ENCODE measurements at places on chromosomes 13 and 19.
A peak's percentile ranks its signal among the peaks of the same experiment; 100 is the strongest.

GRCh38 chr13:26721251-26722121 is 39.1 kb downstream of the GPR12 start:
- no peaks in the 10 kb centered on the region for H3K36me3 ChIP-seq
- peak overlapping the region; percentile 62 for H3K27ac ChIP-seq
- peaks cover 4% of the 10 kb centered on the region for H3K27me3 ChIP-seq
- no peak for DNase-seq

GRCh38 chr13:87684850-87685742 is 13.9 kb downstream of the SLITRK5 start:
- H3K27me3 ChIP-seq = no peaks in the 10 kb centered on the region
- H3K27ac ChIP-seq = no peak overlapping the region
- no peaks in the 10 kb centered on the region for H3K36me3 ChIP-seq
- no peak for DNase-seq
- no peak overlapping the region for H3K4me3 ChIP-seq

DNA sequence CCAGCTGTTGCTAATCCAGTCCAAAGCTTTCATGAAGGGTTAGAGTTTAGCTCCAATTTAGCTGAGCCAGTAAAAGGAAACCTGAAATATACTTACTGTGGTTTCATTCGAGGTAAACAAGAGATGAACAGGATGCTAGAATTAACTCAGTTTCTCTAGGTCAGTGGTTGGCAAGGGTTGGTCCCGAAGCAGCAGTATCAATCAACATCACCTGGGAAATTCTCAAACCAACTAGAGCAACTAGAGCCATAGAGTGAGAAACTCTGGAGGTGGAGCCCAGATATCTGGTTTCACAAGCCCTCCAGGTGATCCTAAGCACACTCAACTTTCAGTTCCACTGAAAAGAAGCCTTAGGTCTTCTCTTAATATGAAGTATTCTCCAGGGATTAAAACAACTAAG is 376.7 kb downstream of the OXGR1 start:
- H3K27me3 ChIP-seq = no peaks in the 10 kb centered on the region
- H3K4me1 ChIP-seq = no peaks in the 10 kb centered on the region
- no peak overlapping the region for H3K27ac ChIP-seq
- no peak for DNase-seq
- H3K4me3 ChIP-seq = no peak overlapping the region

GRCh38 chr13:77299587-77299986 is 27.3 kb downstream of the MYCBP2 start:
- no peaks in the 10 kb centered on the region for H3K27me3 ChIP-seq
- peaks cover 70% of the 10 kb centered on the region for H3K4me1 ChIP-seq

DNA sequence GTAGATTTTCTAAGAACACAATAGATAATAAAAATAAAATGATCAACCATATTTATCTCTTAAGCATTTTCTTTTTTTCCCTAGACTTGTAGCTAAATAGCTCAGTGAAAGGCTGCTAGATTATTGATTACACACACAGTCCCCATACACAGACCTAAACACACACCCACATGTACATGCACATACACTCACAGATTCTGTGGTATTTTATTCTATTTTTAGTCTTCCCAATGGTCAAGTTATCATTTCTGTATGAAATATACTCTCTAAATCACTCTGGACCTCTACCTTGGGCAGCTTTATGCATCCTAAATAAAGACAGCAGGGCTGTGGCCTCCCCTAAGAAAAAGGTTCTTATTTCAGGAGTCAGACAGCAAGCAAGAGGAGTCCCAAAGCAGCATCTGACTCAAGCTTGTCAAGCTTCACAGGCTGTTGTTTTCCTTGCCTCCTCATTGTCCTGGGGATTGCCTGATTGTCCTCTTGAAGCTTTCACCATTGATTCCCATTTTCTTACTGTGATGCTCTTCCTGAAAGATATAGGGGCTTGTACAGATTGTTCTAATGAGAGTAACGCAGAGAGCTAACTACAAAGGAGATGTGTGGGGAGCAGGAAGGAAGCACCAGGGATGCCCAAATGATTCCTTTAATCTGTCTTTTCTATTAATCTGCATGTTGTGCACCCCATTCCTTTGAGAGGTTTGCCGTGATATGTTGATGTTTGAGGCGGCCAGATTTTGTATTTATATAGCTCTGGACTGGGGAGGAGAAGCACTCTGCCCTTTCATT is 986.5 kb downstream of the PCDH17 start:
- no peaks in the 10 kb centered on the region for H3K4me1 ChIP-seq
- no peak overlapping the region for H3K4me3 ChIP-seq
- H3K27me3 ChIP-seq = no peaks in the 10 kb centered on the region
- no peak overlapping the region for H3K27ac ChIP-seq
- DNase-seq = no peak

GRCh38 chr19:45878043-45878794 is 7.7 kb downstream of the IRF2BP1 start:
- no peak overlapping the region for H3K4me3 ChIP-seq
- peaks cover 57% of the 10 kb centered on the region for H3K27me3 ChIP-seq
- peaks cover 7% of the 10 kb centered on the region for H3K36me3 ChIP-seq
- peaks cover 36% of the 10 kb centered on the region for H3K4me1 ChIP-seq

- H3K27me3 ChIP-seq = no peaks in the 10 kb centered on the region
- no peaks in the 10 kb centered on the region for H3K36me3 ChIP-seq
- no peak for DNase-seq
- H3K4me1 ChIP-seq = no peaks in the 10 kb centered on the region
Measured at GRCh38 chr13:58926858-58927257, 1236.9 kb downstream of the DIAPH3 start.

GRCh38 chr19:42291435-42291810 is 10.5 kb upstream of the PRR19 start:
- no peak overlapping the region for H3K4me3 ChIP-seq
- peak overlapping the region; percentile 72 for H3K27ac ChIP-seq
- no peaks in the 10 kb centered on the region for H3K27me3 ChIP-seq
- peaks cover 27% of the 10 kb centered on the region for H3K36me3 ChIP-seq

- peak overlapping the region; percentile 14 for H3K27ac ChIP-seq
- H3K4me1 ChIP-seq = peaks cover 4% of the 10 kb centered on the region
- H3K36me3 ChIP-seq = peaks cover 37% of the 10 kb centered on the region
- no peaks in the 10 kb centered on the region for H3K27me3 ChIP-seq
- no peak for DNase-seq
Measured at GRCh38 chr19:49652551-49653465, 10.8 kb downstream of the SCAF1 start.

- no peak for DNase-seq
- peaks cover 23% of the 10 kb centered on the region for H3K27me3 ChIP-seq
- no peaks in the 10 kb centered on the region for H3K4me1 ChIP-seq
- H3K36me3 ChIP-seq = no peaks in the 10 kb centered on the region
Measured at GRCh38 chr19:30065680-30066606, 123.9 kb downstream of the URI1 start.

DNA sequence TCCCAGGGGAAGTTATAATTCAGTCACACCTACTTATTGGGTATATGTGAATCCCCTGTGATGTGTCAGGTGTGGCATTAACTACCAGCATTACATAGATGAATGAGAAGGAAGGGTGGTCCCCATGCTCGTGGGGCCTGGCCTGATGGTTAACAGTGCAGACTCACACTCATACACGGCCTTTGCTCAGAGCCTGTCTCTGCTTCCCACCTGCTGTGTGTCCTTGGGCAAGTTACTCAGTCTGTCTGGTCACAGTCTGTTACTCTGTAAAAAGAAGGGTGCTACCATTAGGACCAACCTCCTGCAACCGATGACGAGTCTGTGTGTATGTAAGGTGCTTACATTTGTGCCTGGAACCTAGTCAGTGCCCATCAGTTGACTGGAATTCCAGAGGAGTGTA is 23.8 kb downstream of the SAFB start:
- H3K4me1 ChIP-seq = peaks cover 20% of the 10 kb centered on the region
- no peaks in the 10 kb centered on the region for H3K27me3 ChIP-seq
- DNase-seq = no peak
- H3K4me3 ChIP-seq = no peak overlapping the region
- H3K36me3 ChIP-seq = peaks cover 67% of the 10 kb centered on the region

- H3K4me3 ChIP-seq = peak within 1 kb of the TSS; percentile 92
- DNase-seq = no peak
- peak within 1 kb of the TSS; percentile 100 for H3K27ac ChIP-seq
- peaks cover 51% of the 10 kb centered on the region for H3K36me3 ChIP-seq
Measured at GRCh38 chr19:34676697-34677385, at the start of gene SCGB2B2. Gene SCGB2B2 (minus strand): TSS chr19:34677159. CDS start chr19:34594563, 82,596 bp downstream.

DNA sequence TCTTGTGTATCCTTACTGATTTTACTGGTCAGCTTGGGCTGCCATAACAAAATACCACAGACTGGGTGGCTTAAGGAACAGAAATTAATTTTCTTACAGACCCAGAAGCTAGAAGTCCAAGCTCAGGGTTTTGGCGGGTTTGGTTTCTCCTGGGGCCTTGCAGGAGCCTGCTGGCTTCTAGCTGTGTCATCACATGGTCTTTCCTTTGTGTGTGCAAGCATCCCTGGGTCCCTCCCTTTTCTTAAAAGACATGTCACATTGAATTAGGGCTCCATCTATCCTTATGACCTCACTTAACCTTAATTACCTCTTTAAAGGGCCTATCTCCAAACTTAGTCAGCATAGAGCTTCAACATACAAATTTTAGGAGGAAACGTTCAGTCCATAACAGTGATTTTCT is 23.4 kb downstream of the UBAC2 start:
- DNase-seq = no peak
- H3K4me3 ChIP-seq = no peak overlapping the region
- H3K27me3 ChIP-seq = no peaks in the 10 kb centered on the region
- H3K4me1 ChIP-seq = peaks cover 57% of the 10 kb centered on the region

DNA sequence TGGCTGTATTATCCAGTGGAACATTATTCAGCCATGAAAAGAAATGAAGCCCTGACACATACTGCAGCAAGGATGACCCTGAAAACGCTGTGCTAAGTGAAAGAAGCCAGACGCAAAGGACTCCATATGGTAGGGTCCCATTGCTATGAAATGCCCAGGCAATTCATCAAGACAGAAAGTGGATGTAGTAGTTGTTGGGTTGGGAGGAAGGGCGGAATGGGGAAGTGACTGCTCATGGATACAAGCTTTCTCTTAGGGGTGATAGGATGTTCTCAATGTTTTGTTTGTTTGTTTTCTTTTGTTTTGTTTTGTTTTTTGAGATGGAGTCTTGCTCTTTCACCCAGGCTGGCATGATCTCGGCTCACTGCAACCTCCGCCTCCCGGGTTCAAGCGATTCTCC is 11.1 kb upstream of the CEACAM16 start:
- no peak overlapping the region for H3K4me3 ChIP-seq
- peaks cover 44% of the 10 kb centered on the region for H3K27me3 ChIP-seq
- DNase-seq = no peak
- H3K4me1 ChIP-seq = peaks cover 41% of the 10 kb centered on the region
- no peak overlapping the region for H3K27ac ChIP-seq

DNA sequence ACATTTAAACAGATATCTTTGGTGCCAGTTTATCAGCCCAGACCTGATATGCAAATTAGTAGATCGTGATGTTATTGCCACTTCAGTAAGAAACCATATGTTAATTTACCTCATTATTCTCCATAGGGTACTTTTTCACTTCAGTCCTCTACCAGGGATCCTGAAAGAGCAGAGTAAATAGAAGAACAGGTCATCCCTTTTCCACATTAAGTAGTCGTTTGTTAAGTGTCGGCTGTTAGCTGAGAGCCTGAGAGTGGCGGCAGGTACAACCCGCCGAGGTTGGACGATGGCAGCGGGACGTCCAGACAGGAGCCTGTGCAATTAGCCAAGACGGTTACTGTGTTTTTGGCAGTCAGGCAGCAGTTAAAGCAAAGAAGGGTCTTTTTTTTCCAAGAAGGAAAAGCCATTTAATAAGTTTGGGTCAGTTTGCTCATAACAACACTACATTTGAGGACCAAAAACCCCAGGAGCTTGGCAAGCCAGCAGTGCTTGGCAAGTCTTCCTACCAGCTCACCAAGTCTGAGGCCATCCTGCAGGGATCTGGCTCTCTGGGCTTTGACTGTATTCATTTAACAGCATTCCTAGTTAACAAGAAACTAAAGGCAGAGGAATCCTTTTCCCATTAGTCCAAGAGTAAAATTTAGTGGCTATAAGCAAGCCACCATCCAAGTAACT is 231.8 kb downstream of the SHISA2 start:
- peaks cover 3% of the 10 kb centered on the region for H3K36me3 ChIP-seq
- no peak overlapping the region for H3K4me3 ChIP-seq
- H3K27me3 ChIP-seq = peaks cover 8% of the 10 kb centered on the region
- H3K27ac ChIP-seq = no peak overlapping the region
- H3K4me1 ChIP-seq = no peaks in the 10 kb centered on the region

DNA sequence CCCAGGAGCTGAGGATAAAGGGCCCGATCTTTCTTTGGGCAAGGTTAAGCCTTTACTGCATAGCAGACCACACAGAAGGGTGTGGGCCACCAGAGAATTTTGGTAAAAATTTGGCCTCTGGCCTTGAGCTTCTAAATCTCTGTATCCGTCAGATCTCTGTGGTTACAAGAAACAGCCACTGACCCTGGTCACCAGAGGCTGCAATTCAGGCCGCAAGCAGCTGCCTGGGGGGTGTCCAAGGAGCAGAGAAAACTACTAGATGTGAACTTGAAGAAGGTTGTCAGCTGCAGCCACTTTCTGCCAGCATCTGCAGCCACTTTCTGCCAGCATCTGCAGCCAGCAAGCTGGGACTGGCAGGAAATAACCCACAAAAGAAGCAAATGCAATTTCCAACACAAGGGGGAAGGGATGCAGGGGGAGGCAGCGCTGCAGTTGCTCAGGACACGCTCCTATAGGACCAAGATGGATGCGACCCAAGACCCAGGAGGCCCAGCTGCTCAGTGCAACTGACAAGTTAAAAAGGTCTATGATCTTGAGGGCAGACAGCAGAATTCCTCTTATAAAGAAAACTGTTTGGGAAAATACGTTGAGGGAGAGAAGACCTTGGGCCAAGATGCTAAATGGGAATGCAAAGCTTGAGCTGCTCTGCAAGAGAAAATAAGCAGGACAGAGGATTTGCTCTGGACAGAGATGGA is 8.4 kb upstream of the CEACAM19 start:
- DNase-seq = no peak
- peak overlapping the region; percentile 2 for H3K27ac ChIP-seq
- H3K27me3 ChIP-seq = no peaks in the 10 kb centered on the region
- no peak overlapping the region for H3K4me3 ChIP-seq
- H3K4me1 ChIP-seq = no peaks in the 10 kb centered on the region
- H3K36me3 ChIP-seq = no peaks in the 10 kb centered on the region

- H3K27me3 ChIP-seq = no peaks in the 10 kb centered on the region
- no peaks in the 10 kb centered on the region for H3K36me3 ChIP-seq
- H3K4me3 ChIP-seq = no peak overlapping the region
Measured at GRCh38 chr19:31000913-31001312, 348.3 kb downstream of the TSHZ3 start.

- H3K27ac ChIP-seq = no peak overlapping the region
- H3K4me1 ChIP-seq = peaks cover 7% of the 10 kb centered on the region
- peaks cover 33% of the 10 kb centered on the region for H3K27me3 ChIP-seq
- H3K4me3 ChIP-seq = no peak overlapping the region
- DNase-seq = no peak
Measured at GRCh38 chr19:38513762-38514167, 80.3 kb downstream of the RYR1 start.

Measured in stimulated activated naive B cell treated with anti-CD40 and anti-IgM and Interleukin-4, amounts not matched to agents 10 μg/mL and 1 μg/mL and 100 μg/mL, for 72 hours (primary cell).